ENCODE measurements at places on chromosomes 7 and 10.
A peak's percentile ranks its signal among the peaks of the same experiment; 100 is the strongest.

- no peak for DNase-seq
Observed at GRCh38 chr10:30215141-30215540, 133.9 kb downstream of the MTPAP start.

GRCh38 chr7:137471128-137471527 lies 127.6 kb upstream of the PTN start:
- no peak for DNase-seq

DNA sequence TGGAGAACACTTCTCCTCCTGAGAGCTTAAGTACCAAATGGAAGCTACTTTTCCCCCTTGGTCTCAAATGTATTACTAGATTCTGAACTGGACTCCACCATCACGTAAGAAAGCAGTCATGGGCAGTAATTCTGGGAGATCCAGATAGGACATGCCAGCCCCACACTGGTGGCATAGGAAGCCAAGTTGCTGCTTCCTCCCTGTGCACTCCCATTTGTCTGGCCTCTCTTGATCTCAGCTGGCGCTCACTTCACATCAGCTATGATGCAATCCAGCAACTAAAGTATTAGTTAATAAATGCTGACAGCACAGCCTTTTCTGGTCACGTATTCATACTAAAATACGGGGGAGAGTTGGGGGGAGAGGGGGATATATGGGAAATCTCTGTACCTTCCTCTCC lies 3.4 kb upstream of the IL6 start:
- DNase-seq: peak; percentile 52

GRCh38 chr10:126533644-126534043 lies 136.8 kb downstream of the C10orf90 start:
- DNase-seq: no peak

DNA sequence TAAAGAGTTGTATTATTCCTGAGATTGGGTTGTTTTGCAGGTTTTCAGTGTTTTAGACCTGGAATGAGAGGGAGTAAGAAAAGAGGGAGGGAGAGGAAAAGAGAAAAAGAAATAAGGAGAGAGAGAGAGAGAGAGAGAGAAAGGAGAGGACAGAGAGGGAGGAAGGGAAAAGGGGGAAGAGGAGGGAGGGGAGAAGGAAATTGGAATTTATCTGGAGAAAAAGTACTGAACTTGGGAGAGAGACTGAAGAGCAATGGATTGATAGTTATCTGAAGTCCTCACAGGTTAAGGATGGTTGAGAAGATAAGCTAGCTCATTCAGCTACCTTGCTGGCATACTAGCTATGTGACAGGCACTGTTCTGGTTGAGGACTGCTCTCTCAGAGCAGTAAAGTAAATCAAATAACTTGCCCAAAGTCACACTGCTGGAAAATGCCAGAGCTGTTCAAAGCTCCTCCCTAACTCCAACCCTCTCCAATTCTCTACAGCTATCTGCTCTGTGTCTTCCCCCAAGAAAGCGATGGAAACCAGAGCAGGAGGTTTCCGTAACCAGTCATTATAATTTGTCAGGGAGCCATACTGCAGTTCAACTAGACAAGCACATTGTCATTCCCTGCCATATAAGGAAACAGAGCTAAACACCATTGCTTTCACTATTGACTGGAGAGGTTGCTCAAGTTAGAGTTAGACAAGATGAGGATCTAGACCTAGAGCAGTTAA lies 10.7 kb downstream of the CALD1 start:
- DNase-seq: no peak

- peak; percentile 31 for DNase-seq
Observed at GRCh38 chr10:125720002-125720382, 483 bp downstream of the EDRF1 start.

- no peak for DNase-seq
Observed at GRCh38 chr10:53440601-53441000, 668.0 kb upstream of the MBL2 start.

DNA sequence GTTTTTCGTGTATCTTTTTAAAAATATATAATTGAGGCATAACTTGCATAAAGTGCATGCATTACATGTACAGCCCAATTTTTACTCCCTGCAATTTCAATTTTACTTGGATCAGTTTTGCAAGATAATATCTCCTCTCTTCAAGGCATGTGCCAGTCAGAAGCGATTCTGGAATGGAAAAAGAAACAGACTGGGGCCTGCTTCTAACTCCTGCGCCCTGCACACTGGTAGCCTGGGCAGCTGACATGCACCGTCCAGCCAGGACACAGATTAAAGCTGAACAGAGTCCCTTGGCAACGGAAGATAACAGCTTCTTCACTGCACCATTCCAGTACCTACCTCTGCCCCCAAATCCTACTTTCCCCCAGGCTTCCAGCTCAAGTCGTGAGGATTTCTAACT lies 182.1 kb downstream of the FAM107B start:
- DNase-seq: no peak

DNA sequence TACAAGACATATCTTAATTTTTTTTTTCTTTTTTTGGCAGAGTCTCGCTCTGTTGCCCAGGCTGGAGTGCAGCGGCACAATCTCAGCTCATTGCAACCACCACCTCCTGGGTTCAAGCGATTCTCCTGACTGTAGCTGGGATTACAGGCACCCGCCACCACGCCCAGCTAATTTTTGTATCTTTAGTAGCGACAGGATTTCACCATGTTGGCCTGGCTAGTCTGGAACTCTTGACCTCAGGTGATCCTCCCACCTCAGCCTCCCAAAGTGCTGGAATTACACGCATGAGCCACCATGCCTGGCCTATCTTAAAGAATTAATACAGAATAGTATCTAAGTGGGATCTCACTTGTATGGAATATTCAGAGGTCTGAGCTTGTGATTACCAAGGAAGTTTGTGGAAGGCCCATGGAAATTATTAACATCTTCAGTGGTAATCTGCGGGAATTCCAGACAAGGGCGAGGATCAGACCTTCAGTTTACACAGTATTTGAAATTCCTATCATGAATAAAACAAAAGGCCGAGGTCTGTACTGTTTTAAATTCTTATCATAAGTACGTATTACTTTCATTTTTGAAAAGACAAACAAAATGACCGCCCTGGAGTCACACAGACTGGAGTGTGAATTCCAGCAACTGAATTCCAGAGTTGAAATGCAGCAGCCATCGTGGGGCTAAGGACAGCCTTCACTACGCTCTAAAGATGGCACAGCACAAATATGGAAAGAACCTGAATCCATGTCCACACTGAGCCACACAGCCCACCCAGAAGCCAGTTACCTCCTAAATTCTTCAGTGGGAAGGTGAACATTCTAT lies 16.7 kb downstream of the GPRIN2 start:
- DNase-seq: no peak
